ENCODE measurements at places on chromosomes 1 and 21. TPM values are rescaled to one million over a fixed set of nuclear protein-coding genes. Genes with fewer than 3 reads are reported as not detected.
A peak's percentile ranks its signal among the peaks of the same experiment; 100 is the strongest.

DNA sequence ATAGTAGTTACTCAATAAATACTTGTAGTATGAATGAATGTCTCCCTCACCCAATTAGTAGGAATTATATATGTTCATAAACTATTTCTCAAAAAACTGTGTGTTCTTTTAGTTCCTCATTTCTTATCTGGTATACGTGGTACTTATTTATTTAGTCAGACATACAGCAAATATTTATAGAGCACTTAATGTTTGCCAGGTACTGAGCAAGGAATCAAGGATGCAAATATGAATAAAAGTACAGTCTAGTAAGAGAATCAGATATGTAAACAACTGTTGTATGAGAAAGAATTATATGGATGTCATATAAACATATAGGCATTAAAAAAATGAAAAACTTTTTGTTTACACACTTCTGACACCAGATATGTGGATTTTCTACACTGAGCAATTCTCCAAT lies 58.5 kb downstream of the ATF6 start:
- no peak overlapping the region for H3K4me3 ChIP-seq
- no peaks in the 10 kb centered on the region for H3K4me1 ChIP-seq
- no peak for DNase-seq
- no peak overlapping the region for H3K27ac ChIP-seq

GRCh38 chr1:56414728-56415224 lies 164.6 kb downstream of the PLPP3 start:
- peaks cover 4% of the 10 kb centered on the region for H3K4me1 ChIP-seq
- H3K4me3 ChIP-seq, result no peak overlapping the region
- no peak for DNase-seq
- no peaks in the 10 kb centered on the region for H3K36me3 ChIP-seq
- no peaks in the 10 kb centered on the region for H3K27me3 ChIP-seq

DNA sequence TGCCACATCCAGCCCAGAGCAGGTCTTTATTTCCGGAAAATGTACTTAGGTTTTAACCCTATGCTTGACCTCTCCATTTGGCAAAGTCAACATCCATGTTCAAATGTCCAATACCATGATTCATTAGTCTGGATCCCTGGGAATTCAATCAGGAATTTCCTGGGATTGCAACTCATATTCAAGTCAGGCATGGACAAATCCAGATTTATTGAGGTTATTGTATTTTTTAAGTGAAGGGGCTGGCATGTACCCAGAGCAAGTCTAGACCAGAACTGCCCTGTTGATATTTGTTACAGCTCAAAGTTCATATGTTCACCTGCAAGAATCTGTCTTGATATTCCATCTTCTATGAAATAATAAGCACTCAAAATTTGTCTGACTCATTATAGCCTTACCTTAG lies 521.1 kb downstream of the ADGRL2 start:
- no peaks in the 10 kb centered on the region for H3K27me3 ChIP-seq
- H3K36me3 ChIP-seq, result no peaks in the 10 kb centered on the region
- H3K4me1 ChIP-seq, result no peaks in the 10 kb centered on the region
- H3K4me3 ChIP-seq, result no peak overlapping the region

GRCh38 chr1:226302731-226303130 lies 6.2 kb downstream of the LIN9 start:
- H3K4me3 ChIP-seq, result no peak overlapping the region
- DNase-seq, result no peak
- no peak overlapping the region for H3K27ac ChIP-seq
- no peaks in the 10 kb centered on the region for H3K36me3 ChIP-seq
- H3K27me3 ChIP-seq, result no peaks in the 10 kb centered on the region

DNA sequence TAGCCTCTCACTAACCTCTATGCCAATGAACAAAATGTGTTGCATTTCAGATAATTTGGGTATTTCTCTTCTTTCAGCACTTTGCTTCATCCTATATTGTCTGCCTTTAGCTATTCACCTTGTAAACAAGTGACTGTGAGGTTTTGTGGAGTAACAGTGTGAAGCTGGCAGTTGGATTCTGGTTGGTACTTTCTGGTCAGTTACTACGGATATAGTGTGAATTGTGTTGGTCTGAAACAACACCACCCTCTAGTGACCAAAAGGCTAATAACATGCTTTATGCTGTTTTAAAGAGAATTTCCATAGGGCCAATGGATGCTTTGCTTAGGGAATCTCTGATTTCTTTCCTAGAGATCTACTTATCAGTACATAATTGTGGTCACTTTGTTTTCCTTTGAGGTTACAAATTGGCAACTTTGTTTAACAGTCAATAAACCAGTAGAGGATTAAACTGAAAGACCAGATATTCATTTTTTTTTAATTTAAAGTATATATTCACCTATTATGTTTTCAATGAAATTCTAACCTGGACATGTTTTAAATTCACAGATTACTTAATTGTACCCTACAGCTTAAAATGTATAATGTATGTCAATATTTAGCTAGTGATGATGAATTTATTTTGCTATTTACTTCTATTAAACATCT lies 2.5 kb upstream of the PTGER3 start:
- no peaks in the 10 kb centered on the region for H3K27me3 ChIP-seq
- H3K36me3 ChIP-seq, result no peaks in the 10 kb centered on the region
- H3K4me3 ChIP-seq, result no peak overlapping the region
- no peaks in the 10 kb centered on the region for H3K4me1 ChIP-seq
- no peak overlapping the region for H3K27ac ChIP-seq

DNA sequence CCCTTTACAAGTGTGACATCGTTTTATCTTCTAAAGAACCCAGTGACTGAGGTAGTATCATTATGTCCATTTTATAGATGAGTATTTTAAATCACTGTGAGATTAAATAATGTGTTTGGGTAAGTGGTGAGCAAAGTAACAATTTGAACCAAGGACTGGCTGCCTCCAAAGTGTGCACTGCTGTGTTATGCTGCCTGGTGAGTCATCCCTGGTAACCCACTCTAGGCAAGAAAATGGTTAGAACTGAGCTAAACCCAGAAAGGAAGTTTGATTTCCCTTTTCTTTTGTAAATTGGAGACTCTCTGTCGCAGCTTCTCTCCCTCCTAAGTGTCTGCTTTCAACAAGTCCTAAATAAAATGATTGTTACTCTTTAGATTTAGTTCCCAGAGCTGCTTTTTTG lies 342.8 kb upstream of the KAZN start:
- DNase-seq, result no peak
- no peaks in the 10 kb centered on the region for H3K36me3 ChIP-seq
- H3K4me1 ChIP-seq, result no peaks in the 10 kb centered on the region
- no peaks in the 10 kb centered on the region for H3K27me3 ChIP-seq
- H3K27ac ChIP-seq, result no peak overlapping the region

GRCh38 chr1:73637264-73637663 lies 560.7 kb downstream of the LRRIQ3 start:
- no peaks in the 10 kb centered on the region for H3K27me3 ChIP-seq
- H3K36me3 ChIP-seq, result no peaks in the 10 kb centered on the region
- H3K27ac ChIP-seq, result no peak overlapping the region
- no peaks in the 10 kb centered on the region for H3K4me1 ChIP-seq

- H3K27me3 ChIP-seq, result no peaks in the 10 kb centered on the region
- peaks cover 9% of the 10 kb centered on the region for H3K36me3 ChIP-seq
- H3K4me3 ChIP-seq, result no peak overlapping the region
- no peak overlapping the region for H3K27ac ChIP-seq
- H3K4me1 ChIP-seq, result peaks cover 15% of the 10 kb centered on the region
- DNase-seq, result no peak
Measured at GRCh38 chr1:208083715-208084085, 160.5 kb downstream of the PLXNA2 start.

GRCh38 chr1:8860738-8861516 lies 17.6 kb downstream of the ENO1 start:
- H3K27me3 ChIP-seq, result no peaks in the 10 kb centered on the region
- H3K4me3 ChIP-seq, result no peak overlapping the region
- DNase-seq, result no peak
- H3K36me3 ChIP-seq, result peaks cover 51% of the 10 kb centered on the region
- H3K27ac ChIP-seq, result no peak overlapping the region

GRCh38 chr1:181416268-181416860 lies 67.0 kb upstream of the CACNA1E start:
- H3K27me3 ChIP-seq, result no peaks in the 10 kb centered on the region
- DNase-seq, result no peak
- H3K4me1 ChIP-seq, result no peaks in the 10 kb centered on the region
- H3K27ac ChIP-seq, result no peak overlapping the region
- no peaks in the 10 kb centered on the region for H3K36me3 ChIP-seq
- H3K4me3 ChIP-seq, result no peak overlapping the region

- H3K27ac ChIP-seq, result no peak overlapping the region
- H3K4me3 ChIP-seq, result no peak overlapping the region
- no peak for DNase-seq
- no peaks in the 10 kb centered on the region for H3K36me3 ChIP-seq
- no peaks in the 10 kb centered on the region for H3K27me3 ChIP-seq
Measured at GRCh38 chr1:29807689-29808088, 571.4 kb downstream of the PTPRU start.

DNA sequence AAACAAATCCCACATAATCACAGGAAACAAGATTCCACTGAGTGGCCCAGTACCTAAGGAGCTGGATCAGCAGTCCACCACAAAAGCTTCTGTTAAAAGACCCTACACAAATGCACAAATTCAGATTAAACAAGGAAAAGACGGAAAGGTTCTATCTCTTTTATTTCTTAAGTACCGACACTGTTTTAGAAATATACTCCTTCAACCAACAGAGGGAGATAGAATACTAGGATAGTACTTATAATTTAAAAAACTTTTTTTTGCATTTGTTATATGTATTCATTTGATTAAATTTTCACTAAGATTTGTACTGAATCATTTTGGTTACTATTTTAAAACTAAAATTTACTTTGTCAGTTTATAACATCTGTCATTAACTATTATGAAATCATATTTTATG lies 12.5 kb downstream of the CDC7 start:
- no peak overlapping the region for H3K27ac ChIP-seq
- no peak for DNase-seq
- no peak overlapping the region for H3K4me3 ChIP-seq
- no peaks in the 10 kb centered on the region for H3K4me1 ChIP-seq
- H3K27me3 ChIP-seq, result no peaks in the 10 kb centered on the region
- H3K36me3 ChIP-seq, result no peaks in the 10 kb centered on the region

- no peak overlapping the region for H3K27ac ChIP-seq
- no peaks in the 10 kb centered on the region for H3K27me3 ChIP-seq
- no peak overlapping the region for H3K4me3 ChIP-seq
- H3K36me3 ChIP-seq, result no peaks in the 10 kb centered on the region
- DNase-seq, result no peak
Measured at GRCh38 chr1:93633313-93633712, 48.3 kb downstream of the BCAR3 start.

DNA sequence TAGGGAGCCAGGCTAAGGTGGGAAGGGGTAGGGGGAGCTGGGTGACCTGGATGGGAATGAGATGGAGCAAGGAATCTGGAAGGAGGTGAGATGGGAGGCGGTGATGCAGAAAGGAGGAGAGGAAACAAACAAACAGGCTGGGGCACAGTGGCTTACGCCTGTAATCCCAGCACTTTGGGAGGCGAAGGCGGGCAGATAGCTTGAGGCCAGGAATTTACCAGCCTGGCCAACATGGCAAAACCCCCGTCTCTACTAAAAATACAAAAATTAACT lies 10.8 kb downstream of the CRABP2 start:
- no peak overlapping the region for H3K4me3 ChIP-seq
- no peak for DNase-seq
- H3K4me1 ChIP-seq, result peaks cover 4% of the 10 kb centered on the region
- H3K36me3 ChIP-seq, result no peaks in the 10 kb centered on the region
- no peak overlapping the region for H3K27ac ChIP-seq
- peaks cover 10% of the 10 kb centered on the region for H3K27me3 ChIP-seq

DNA sequence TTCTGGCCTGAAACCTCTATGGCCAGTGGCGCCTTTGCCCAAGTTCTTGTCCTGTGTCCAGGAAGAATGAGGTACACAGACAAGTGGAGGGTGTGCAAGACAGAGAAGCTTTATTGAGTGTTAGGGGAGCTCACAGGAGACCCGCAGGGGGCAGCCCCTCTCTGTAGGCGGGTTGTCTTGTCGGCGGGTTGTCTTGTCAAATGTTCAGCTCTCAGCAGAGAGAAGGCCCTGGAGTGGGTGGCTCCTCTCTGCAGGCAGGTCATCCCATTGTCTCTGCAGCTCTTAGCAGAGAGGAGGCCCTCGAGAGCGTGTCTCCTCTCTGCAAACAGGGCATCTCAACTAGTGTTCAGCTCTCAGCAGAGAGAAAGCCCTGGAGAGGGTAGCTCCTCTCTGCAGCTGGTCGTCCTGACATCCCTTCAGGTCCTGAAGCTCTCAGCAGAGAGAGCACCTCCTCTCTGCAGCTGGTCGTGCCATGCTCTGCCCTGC lies 11.0 kb downstream of the COL6A2 start:
- peak overlapping the region; percentile 77 for H3K27ac ChIP-seq
- H3K27me3 ChIP-seq, result no peaks in the 10 kb centered on the region
- H3K4me3 ChIP-seq, result no peak overlapping the region
- peaks cover 35% of the 10 kb centered on the region for H3K36me3 ChIP-seq
- DNase-seq, result no peak

DNA sequence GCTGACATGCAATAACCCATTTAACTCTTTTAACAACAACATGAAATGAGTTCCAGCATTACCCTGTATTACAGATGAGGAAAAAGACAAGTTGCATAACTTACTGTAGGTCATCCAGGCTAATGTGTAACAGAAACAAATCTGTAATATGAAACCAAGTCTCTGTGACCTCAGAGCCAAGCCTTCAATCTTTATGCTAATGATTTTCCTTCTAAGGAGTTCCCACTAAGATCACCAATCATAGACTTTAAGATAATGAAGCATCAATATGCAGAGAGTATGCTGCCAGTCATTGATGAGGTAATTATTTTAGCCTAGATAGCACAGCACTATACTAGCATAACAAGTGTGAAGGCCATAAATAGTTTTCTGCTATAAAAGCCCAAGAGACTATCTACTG lies 35.6 kb upstream of the RNPC3 start:
- no peak overlapping the region for H3K4me3 ChIP-seq
- H3K27ac ChIP-seq, result no peak overlapping the region
- no peaks in the 10 kb centered on the region for H3K36me3 ChIP-seq
- no peak for DNase-seq
- no peaks in the 10 kb centered on the region for H3K27me3 ChIP-seq
- H3K4me1 ChIP-seq, result no peaks in the 10 kb centered on the region

DNA sequence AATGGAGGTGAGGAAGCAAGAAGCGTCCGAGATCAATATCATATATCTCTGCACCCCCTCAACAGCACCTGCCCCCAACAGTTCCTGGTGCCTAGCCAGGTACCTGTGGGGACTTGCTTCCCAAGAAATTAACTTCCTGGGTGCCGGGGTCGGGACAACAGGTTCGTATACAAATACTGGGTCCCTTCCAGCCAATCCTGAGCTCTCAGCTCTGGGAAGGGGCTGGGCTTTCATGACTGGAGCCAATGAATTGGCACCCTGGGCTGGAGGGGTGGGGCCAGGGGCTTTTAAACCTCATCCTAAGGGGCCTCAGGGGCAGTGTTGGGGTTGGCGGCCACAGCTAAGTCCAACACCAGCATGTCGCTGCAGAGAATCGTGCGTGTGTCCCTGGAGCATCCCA lies at the start of gene PADI3:
Gene PADI3, plus strand, starts transcription at position 318 of the 400 bp plus-strand sequence. Its CDS starts 40 bp downstream, at position 358.
- H3K36me3 ChIP-seq, result no peaks in the 10 kb centered on the region
- H3K27me3 ChIP-seq, result no peaks in the 10 kb centered on the region
- DNase-seq, result no peak
- H3K27ac ChIP-seq, result no peak within 1 kb of the TSS

DFFB gene
- 20.2 TPM for total RNA-seq

NR5A2 gene
- total RNA-seq, result 2.7 TPM
